ENCODE measurements at places on chromosomes 6 and 20.

GRCh38 chr6:85751374-85752055, 108.8 kb upstream of the SYNCRIP start:
- DNase-seq, result no peak

- DNase-seq, result no peak
These were observed 15.2 kb upstream of the SLC22A7 start for GRCh38 chr6:43282636-43283513.

DNA sequence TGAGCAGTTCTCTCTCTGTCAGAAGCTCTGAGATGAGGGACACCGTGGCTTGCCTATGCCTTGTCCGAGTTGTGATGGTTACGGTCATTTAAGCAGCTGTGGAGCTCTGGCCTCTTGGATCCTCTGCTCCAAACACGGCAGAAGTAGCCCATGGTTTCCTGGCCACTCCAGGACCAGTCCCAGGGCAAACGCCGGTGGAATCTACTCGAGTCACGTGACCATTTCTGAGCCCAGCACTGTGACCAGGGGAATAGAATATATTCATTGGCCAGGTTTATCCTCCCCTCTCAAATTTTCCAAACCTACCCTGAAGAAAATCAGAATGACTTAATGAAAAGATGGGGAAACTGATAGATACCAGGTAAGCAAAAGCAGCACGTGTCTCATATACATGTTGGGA, 152.8 kb downstream of the TTLL2 start:
- DNase-seq, result no peak

- DNase-seq, result no peak
These were observed 163.3 kb downstream of the SCML4 start for GRCh38 chr6:107660839-107661238.

- DNase-seq, result no peak
These were observed 130.9 kb upstream of the PMEPA1 start for GRCh38 chr20:57840504-57841296.

DNA sequence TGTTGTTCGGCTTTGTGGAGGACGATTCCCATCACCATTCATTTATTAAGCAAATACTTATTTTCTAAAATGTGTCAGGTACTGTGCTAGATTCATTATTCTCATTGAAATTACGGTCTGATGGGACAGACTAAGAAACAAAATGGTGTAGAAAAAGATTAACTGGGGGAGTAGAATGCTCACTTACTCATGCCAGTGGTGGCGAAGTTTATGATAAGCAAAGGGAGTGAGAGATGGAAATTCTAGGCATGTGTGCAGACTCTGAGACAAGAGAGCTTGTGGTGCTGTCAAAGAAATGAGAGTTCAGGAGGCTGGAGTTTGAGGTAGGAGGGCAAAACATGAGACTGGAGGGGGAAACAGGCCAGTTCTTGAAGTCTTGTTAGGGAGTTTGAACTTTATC, 896 bp downstream of the RPP21 start:
- DNase-seq, result no peak

- DNase-seq, result no peak
These were observed 350.0 kb downstream of the QKI start for GRCh38 chr6:163764565-163764964.

- DNase-seq, result no peak
These were observed 311.9 kb upstream of the CITED2 start for GRCh38 chr6:139686308-139686707.

DNA sequence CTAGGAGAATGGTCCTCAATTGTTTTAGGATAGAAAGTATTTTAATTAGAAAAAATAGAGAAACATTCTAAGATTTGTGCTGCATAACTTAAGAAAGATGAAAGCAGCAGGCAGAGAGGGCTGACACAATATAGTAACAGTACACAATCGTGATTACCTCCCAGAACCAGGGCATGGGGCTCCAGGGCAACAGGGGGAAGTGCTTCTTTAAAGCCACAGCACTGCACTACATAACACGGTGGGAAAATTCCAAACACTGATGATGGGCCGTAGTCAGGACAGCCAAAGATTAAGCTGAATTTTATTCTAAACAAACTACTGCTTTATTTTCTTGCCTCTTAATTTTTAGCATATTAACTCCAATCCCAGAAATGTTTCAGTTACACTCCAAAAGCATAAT, 14.4 kb downstream of the EXOC2 start:
- DNase-seq, result no peak

- no peak for DNase-seq
These were observed 1.5 kb downstream of the TRIM31 start for GRCh38 chr6:30111266-30111856.

Data from DMS79 treated with DMSO at 0.1 percent for 48 hours (cell line).